Kidney capillary endothelial cell (primary cell): ENCODE measurements at places on chromosomes 16 and 17.

- peak; percentile 85 for DNase-seq
These were observed 503 bp upstream of the PLCD3 start for GRCh38 chr17:45132572-45133463.

GRCh38 chr17:73297934-73298861, 13.6 kb downstream of the CDC42EP4 start:
- DNase-seq, result no peak

DNA sequence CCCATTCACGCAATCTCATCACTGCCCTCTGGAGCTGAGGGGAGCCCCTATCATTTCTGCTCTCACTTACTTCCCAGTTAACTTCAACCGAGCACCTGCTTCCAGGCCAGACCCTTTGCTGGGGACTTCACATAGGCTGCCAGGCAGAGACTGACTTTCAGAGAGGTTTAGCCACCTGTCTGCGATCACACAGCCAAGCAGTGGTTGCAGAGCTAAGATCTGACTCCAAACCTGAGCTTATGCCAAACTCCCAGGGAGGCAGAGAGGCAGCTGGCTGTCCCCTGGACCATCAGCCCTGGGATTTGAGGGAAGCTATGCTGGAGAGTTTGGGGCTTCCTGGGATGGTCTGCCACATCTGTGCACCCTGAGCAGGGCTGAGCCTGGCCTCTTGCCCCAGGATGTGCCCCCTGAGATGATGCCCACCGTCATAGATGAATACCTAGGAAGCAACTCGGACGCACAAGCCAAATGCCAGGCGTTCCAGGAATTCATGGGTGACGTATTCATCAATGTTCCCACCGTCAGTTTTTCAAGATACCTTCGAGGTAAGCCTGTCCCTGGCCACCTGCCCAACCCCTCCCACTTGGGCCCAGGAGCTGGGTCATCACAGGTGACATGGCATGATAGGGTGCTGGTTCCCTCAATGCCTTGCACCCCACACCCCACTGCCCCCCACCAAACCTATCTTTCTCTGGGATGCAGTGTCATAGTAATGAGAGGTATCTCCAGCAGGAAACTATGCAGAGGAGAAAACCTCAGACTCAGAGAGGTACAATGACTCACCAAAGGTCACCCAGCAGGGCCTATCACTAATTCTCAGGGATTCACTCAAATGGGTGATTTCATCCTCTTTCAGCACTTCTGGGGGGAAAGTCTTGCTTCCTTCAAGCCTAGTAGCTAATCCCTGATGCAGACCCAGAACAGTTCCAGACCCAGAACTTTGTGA, 10.0 kb downstream of the CES3 start:
- DNase-seq, result no peak

DNA sequence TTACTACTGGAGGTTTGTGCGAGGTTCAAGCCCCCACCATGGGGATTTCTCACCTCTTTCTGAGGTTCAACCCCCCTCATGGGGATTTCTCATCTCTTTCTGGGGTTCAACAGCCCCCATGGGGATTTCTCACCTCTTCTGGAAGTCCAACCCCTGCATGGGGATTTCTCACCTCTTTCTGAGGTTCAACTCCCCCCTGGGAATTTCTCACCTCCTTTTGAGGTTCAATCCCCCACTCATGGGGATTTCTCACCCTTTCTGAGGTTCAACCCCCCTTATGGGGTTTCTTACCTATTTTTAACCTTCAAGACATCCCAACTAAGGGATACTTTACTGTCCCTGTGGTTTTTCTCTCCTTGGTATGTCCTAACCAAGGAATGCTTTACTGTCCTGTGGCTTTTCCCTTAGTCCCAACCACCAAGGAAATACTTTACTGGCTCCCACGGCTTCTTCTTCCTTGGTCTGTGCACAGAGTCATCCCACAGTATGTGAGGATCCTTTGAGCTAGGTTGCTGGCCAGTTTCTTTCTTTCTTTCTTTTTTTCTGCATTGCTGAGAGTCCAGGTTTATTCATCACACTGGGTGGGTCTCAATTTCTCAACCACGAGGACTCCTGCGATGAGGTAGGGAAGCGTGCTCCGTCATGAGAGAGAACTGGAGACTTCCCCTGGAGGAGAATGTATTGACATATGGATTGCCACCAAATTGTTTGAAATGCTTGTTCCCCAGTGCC, 2140.2 kb downstream of the TP53TG3F start:
- no peak for DNase-seq

- no peak for DNase-seq
These were observed 1.8 kb upstream of the HELZ start for GRCh38 chr17:67246653-67247415.

- DNase-seq, result no peak
These were observed 17.4 kb upstream of the TCF25 start for GRCh38 chr16:89855986-89856385.

DNA sequence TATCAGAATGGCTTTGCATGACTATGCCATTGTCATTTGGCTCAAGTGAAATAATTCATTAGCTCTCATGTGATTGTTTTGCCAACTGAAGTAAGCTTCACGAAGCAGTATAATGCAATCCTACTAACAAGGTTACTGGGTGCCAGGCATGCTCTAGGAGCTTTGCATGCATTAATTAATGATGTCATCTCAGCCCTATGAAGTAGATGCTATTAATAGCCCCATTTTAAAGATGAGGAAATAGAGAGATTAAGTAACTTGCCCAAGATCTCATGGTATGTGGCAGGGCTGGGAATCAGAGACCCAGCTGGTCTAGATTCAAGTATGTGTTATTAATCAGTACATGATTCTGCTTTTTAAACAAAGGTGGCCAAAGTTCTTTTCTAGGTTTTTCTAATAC, 14.1 kb downstream of the KRT39 start:
- DNase-seq, result no peak

DNA sequence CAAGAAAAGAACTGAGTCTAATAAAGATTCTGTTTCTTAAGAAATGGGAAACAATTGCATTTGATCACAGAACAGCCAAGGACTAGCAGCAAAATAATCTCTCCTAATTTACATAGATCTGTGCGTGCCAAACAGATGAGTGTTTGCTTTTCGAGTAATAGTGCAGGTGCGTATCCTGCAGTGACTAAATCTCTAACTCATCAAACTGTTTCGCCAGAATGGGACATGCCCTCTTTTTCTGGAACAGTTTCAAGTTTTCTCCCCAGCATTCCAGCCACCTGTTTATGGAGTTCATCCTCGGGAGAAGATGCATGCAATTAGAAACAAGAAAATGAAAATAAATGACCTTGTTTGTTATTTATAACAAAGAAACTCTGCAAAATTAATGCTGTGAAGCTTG, 5.7 kb upstream of the TOX3 start:
- DNase-seq, result no peak

GRCh38 chr16:15777533-15778203, 79.2 kb downstream of the MYH11 start:
- no peak for DNase-seq

DNA sequence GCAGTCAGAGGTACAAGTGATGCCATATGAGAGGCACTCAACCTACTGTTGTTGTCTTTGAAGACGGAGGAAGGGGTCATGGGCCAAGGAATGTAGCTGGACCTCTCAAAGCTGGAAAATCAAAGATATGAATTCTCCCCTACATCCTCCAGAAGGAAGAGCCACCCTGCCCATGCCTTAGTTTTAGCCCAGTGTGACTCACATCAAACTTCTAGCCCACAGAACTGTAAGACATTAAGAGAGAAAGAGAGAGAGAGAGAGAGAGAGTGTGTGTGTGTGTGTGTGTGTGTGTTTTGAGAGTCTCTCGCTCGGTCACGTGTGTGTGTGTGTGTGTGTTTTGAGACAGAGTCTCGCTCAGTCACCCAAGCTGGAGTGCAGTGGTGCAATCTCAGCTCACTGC, 87.1 kb downstream of the STX8 start:
- DNase-seq, result no peak

DNA sequence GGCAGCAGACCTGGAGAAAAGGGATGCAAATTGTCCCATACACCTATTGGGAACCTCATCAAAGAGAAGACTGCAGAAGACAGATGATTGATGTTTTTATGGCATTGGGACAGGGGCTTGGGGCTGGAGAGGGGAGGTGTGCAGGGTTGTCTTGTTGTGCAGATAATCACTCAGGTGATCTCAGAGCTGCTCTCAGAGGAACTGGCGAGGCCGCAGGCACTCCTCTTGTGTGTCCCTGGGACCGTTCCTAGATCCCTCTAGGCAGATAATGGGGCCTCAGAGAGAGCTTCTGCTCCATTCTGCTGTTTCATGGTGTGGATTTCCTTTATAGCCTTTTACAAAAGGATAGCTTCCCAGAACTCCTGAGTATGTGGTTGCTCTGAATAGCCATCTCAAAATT, 1.6 kb downstream of the RNF213 start:
- no peak for DNase-seq
